Stimulated activated CD8-positive, alpha-beta memory T cell treated with anti-CD3 and anti-CD28 coated beads, Interleukin-15, amount 100 ng/mL, for 48 hours (primary cell): ENCODE measurements at places on chromosomes 7 and 10.

GRCh38 chr7:11830582-11831155, 1.3 kb downstream of the THSD7A start:
- no peak for DNase-seq

DNA sequence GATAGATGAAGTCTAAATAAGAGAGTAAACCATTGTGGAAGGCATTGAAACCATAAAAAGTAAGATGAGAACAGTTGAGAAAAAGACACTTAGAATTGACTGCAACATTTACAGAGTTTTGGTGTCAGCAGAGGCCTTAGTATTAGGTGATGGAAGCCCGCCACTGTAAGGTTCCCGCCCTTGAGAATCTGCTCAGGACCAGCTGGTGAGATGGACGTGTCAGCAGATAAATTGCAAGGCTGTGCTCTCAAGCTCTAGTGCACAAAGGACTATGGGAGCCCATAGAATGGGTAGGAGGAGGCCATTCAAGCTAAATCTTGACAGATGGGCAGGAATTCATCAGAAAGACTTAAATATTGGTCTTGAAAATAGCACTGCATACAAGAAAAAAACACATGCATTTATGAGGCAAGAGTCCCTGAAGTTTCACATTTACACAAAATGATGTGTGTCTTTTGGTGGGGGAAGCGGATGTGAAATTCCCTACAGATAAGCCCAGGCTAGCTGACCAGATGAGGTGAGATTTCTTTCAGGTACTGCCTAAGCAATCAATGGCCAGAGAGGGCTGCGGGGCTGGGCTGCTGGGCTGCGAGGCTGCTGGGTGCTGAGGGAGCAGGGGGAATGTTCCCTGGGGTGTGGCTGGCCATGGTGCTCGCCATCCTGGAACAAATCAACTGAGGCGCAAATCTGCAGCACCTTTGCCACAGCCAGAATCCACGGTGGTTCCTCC, 42.5 kb downstream of the SYPL1 start:
- no peak for DNase-seq

DNA sequence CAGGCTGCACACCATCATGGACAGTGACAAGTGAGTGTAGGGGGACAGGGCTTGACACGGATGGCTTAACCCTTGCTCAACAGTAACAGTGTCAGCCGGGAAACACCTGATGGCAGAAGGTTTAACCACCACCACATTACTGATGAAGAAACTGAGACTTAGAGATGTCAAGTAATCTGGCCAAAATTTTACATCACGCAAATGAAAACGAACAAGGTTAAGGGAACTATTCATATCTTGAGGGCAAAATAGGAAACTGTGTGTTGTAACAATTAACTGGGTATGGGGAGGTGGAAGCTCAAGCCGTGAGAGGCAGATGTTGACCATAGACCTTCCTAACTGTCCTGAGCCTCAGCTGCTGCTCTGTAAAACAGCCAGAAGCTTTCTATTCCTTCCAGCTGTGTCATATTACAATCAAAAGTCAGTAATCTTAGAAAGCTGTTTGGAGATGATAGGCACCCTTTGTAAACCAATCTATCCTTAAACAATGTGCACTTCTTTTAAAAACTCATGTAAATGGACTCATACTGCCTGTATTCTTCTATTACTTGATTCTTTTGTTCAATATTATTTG, 68.4 kb downstream of the ABCC2 start:
- DNase-seq = no peak

DNA sequence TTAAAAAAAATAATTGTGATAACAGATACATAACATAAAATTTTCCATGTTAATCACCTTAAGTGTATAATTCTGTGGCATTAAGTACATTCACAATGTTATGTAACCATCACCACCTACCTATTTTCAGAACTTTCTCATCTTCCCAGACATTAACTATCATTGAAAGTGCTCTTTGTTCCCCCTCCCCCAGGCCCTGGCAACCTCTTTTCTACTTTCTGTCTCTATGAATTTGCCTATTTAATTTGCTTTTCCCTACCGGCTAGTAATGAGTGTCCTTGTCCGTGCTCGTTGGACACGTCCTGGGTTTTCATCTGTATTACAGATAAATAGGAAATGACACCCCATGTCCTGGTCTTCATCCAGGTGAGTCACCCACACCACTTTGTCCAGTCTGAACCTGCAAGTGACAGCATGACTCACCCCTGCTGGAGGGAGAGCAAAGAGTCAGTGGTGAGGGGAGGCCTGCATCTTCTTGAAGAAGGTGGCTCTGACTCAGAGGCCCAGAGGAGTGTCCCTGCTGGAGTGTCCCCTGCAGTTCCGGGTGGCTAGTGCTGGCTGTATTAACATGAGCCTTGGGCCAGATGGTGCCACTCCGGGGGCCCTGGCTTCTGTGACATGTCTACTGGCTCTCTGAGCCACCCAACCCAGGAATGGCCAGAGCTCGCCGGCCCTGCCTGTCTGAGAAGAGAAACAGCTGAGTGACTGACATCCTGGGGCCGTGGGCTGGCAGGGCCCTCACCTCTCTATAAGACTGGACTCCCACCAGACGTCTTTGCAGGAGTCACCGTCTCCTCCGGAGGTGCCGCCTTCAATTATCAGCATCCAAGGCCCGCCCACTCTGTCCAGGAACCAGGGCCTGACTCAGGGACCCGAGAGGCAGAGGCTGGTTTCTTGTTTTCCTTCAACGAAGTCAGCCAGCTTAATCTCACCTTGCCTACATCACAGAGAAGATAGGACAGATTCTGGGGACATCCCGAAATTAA, 503.2 kb upstream of the MKI67 start:
- no peak for DNase-seq

DNA sequence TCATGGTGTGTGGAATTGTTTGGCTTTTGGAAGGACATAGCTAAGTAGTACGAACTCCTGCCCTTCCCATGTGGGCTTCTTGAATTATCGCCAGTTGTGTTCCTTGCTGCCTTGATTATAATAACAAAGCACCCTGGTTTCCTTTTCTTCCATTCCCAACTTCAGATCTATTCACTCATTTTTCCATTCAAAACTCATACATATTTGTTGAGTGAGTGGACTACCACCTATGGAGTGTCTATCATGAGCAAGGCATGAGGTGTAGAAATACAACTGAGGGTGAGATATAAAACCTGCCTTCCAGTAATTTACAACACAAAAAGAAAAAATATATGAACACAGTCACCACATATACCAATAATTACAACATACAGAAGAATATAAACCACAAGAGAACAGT, 4.9 kb upstream of the COL17A1 start:
- no peak for DNase-seq

DNA sequence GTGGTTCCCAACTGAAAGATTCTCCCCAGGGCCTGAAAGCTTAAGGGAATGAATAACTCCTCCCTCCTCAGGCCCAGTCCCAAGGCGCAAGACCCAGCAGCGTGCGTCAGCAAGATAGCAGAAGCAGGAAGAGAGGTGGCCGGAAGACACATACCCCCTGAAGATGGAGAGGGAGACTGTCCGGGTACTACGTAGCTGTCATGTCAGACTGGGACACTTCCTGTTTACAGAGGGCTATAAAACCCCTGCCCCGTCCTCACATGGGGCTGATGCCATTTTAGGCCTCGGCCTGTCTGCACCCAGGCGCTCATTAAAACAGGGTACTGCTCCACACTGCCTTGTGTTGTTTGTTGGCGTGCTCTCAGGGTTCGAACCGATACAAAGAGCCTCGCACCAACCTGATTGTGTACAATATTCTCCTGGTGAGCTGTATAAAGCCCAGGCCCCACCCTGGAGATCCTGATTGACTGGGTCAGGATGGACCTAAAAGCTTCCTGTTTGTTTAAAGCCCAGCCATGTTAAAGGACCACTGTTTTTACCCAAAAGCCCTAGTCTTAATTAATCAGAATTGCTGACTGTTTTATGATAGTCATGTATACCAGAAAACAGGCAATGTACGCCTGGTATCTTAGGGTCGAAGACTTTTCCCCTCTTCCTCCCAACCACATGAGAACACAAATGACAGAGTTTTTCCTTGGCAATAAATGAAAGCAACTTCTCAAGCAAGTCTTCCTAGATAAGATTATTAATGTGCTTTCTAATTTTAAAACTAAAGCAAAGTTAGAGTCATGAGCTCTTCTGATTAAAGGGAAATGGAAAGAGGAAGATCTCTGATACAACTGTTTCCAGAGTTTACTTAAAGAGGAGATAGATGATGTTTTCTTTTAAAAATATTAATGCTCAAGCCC, 251.5 kb downstream of the DOCK4 start:
- no peak for DNase-seq

DNA sequence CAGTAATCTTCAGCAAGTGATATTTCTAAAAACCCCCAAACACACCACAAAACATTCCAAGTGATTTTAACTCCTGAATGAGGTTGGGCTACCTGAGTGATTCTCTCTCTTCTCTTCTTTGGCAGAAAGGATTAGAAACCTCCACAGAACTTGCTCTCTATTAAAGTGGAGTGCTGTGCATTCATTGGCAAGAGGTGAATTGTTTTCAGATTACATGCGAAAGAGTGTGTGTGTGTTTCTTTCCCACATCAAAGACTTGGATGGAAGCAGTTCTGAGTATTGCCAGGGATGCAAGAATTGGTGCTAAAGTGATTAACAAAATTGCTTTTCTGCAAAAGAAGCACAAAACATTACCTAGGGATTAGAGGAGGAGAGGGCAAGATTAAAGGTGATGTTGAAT, 13.1 kb upstream of the FBXW4 start:
- no peak for DNase-seq

DNA sequence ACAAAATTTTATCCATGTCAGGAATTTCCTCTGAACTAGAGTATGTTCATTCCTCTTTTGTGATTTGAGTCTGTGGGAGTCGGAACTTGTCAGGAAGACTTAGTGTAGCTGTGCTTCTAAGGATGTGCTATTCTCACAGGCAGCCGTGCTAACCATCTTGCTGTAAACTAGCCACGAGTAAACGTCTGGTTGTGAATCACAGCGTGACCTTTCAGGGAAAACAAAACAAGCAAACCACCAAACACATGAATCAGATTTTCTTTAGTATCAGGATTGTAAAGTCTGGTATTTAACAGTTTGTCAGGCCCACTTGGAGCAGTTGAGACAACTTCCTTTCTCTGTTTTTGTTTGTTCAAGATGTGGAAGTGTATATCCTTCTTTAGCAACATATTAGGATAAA, 32.0 kb downstream of the AUTS2 start:
- no peak for DNase-seq

- DNase-seq = no peak
These were observed 32.1 kb downstream of the CRCP start for GRCh38 chr7:66146701-66147100.
